ENCODE measurements at places on chromosomes 4 and X. TPM values are rescaled to one million over a fixed set of nuclear protein-coding genes. Genes with fewer than 3 reads are reported as not detected.

PARM1 gene
- 2.2 TPM for total RNA-seq

VEGFC gene
- 0.65 TPM for total RNA-seq

MMRN1 gene
- 13.7 TPM for total RNA-seq

- peak overlapping the region; percentile 65 for H3K27ac ChIP-seq
- peaks cover 13% of the 10 kb centered on the region for H3K36me3 ChIP-seq
- H3K4me3 ChIP-seq, result no peak overlapping the region
- DNase-seq, result no peak
Observed at GRCh38 chr4:87356832-87357526, 34.0 kb downstream of the HSD17B11 start.

ELF4 gene
- 4.7 TPM for total RNA-seq

ANXA10 gene
- 6.3 TPM for total RNA-seq

GRID2 gene
- not detected for total RNA-seq

GRCh38 chr4:156422576-156422975 lies 468.9 kb upstream of the CTSO start:
- no peak overlapping the region for H3K27ac ChIP-seq
- H3K36me3 ChIP-seq, result no peaks in the 10 kb centered on the region
- H3K27me3 ChIP-seq, result no peaks in the 10 kb centered on the region
- H3K4me1 ChIP-seq, result no peaks in the 10 kb centered on the region
- no peak overlapping the region for H3K4me3 ChIP-seq

- no peaks in the 10 kb centered on the region for H3K4me1 ChIP-seq
- H3K27me3 ChIP-seq, result no peaks in the 10 kb centered on the region
- no peak for DNase-seq
- H3K27ac ChIP-seq, result no peak overlapping the region
- H3K36me3 ChIP-seq, result no peaks in the 10 kb centered on the region
- H3K4me3 ChIP-seq, result no peak overlapping the region
Observed at GRCh38 chr4:10181745-10182445, 65.3 kb upstream of the WDR1 start.

DNA sequence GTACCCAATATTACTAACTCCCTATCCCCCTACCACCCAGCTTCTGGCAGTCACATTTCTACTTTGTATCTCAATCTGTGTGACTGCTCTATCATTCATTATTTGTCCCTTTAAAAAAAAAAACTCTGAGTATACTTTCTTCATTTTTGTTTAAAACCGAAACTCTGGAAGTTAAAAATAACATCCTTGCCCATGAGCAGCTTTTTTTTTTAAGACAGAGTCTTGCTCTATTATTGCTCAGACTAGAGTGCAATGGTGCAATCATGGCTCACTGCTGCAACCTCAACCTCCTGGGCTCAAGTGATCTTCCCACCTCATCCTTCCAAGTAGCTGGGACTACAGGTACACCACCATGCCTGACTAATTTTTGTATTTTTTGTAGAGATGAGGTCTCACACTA lies 15.8 kb downstream of the UBE2K start:
- no peak overlapping the region for H3K4me3 ChIP-seq
- no peaks in the 10 kb centered on the region for H3K27me3 ChIP-seq
- no peaks in the 10 kb centered on the region for H3K36me3 ChIP-seq
- peaks cover 10% of the 10 kb centered on the region for H3K4me1 ChIP-seq
- no peak for DNase-seq
- no peak overlapping the region for H3K27ac ChIP-seq

DNA sequence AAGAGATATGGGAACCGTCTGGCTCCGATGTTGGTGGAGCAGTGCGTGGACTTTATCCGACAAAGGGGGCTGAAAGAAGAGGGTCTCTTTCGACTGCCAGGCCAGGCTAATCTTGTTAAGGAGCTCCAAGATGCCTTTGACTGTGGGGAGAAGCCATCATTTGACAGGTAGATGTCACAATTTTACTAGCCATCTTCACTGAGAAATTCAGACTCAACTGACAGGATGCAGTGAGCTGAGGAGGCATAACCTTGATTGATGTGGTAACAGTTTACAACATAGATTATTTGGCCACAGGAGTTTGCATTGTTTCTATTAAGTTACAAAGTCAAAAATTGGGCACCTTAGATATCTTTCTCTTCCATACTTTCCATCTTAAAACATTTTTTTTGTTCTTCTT lies 417.7 kb downstream of the MAPK10 start:
- H3K4me1 ChIP-seq, result peaks cover 22% of the 10 kb centered on the region
- no peak overlapping the region for H3K27ac ChIP-seq
- no peaks in the 10 kb centered on the region for H3K27me3 ChIP-seq
- no peak overlapping the region for H3K4me3 ChIP-seq
- no peak for DNase-seq
- no peaks in the 10 kb centered on the region for H3K36me3 ChIP-seq
